Tibial artery (tissue), 4 donors: ENCODE measurements at places on chromosomes 7 and 10.
A peak's percentile ranks its signal among the peaks of the same experiment; 100 is the strongest.

DNA sequence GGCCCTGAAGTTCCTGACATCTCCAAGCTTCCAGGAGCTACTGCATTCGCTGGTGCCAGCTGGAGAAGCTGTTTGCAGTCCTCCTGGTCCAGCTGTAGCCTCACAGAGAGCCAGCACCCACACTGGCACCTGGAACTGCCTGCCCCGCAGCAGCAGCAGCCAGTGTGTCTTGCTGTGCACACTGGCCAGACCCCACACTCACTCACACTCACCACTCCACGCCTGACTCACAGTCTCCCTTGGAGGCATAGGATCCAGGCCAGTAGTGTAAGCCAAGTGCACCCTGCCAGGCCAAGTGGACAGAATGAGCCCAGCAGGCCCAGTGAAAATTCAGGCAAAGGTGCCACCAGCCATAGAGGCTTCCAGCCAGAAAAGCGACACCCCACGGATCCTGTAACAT is 566.3 kb downstream of the GRM8 start:
- no peak for DNase-seq

GRCh38 chr10:58404001-58404400 is 18.8 kb downstream of the TFAM start:
- no peak for DNase-seq

GRCh38 chr7:95205665-95206225 is 118.6 kb downstream of the PON1 start:
- DNase-seq: no peak

GRCh38 chr7:130995252-130996081 is 261.5 kb upstream of the KLF14 start:
- no peak for DNase-seq

DNA sequence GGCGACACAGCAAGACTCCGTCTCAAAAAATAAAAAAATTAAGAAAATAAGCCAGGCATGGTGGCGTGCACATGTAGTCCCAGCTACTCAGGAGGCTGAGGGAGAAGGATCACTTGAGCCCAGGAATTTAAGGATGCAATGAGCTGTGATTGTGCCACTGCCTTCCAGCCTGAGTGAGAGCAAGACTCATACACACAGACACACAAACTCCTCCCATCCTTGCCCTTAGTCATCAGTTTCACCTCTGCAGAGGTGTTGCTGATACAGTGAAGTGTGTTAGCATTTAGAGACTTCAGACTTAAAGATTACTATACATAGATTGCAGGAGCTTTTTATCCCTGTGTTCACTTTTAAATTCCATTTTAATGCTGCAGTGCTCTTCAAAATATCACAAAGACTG is 5.5 kb upstream of the H2AZ2 start:
- DNase-seq: no peak

- DNase-seq: no peak
These were observed 465.3 kb downstream of the PLXDC2 start for GRCh38 chr10:20281579-20281978.

GRCh38 chr10:44071479-44071878 is 313.4 kb downstream of the CXCL12 start:
- no peak for DNase-seq

- no peak for DNase-seq
These were observed 31.7 kb upstream of the FAM204A start for GRCh38 chr10:118373786-118374185.

DNA sequence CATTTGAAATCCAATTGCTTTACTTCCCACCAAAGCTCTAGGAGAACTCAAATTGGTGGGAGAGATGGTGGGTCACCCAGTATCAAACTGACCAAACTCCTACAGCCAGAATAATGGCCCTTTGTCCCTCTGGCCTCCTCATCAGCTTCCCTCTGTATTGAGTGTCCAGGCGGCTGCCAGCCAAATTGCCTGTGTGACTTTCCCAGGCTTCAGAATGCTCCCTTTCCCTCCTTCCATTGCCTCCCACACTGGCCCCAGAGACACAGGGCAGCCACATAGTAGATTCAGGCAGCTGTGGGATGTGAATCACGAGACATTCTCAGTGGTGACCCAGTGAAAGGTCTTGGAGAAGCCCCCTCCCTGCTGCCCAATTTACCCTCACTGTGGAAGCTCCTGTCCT is 12.7 kb upstream of the VDAC2 start:
- DNase-seq: peak; percentile 31

- no peak for DNase-seq
These were observed 91.3 kb downstream of the PCGF5 start for GRCh38 chr10:91311601-91312381.

- DNase-seq: no peak
These were observed 51.1 kb downstream of the CYP26A1 start for GRCh38 chr10:93124580-93125318.

DNA sequence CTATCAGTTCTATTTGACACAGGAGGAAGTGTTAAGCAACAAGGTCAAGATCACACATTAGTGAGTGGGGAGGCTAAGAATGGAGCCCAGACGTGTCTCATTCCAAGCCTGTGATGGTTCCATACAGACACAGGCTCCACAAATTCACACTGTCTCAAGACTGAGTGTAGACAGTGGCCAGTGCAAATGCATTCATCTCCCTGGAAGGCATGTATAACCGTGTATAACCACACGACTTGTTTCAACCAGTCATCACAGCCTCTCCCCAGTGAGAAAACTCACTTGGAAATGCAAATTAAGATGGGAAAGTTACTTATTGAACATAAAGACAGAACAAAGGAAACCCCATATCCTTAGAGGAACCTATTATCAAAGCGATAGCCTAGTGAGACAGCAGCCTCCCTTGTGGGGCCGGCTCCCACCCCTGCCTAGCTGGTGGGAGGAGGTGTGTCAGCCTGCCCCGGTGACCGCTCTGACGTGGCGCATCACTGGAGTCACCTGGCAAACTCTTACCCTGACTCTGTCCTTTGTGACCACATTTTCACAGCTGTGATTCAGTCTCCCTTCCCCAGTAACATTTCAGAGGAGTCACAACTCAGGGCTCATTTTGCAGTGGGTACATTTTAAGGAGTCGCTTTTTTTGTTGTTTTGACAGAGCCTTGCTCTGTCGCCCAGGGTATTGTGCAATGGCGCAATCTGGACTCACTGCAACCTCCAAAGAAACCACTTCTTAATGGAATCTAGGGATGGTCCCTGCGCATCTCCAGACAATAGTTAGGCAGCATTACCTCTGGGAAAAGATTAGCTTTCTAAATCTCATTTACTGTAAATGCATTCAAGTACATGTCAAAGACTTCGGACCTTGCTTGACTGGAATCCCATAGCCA is 126.6 kb upstream of the PARD3 start:
- no peak for DNase-seq

- no peak for DNase-seq
These were observed 24.1 kb upstream of the JMJD1C start for GRCh38 chr10:63489838-63490237.

- DNase-seq: no peak
These were observed 57.5 kb downstream of the UNCX start for GRCh38 chr7:1290026-1290678.

DNA sequence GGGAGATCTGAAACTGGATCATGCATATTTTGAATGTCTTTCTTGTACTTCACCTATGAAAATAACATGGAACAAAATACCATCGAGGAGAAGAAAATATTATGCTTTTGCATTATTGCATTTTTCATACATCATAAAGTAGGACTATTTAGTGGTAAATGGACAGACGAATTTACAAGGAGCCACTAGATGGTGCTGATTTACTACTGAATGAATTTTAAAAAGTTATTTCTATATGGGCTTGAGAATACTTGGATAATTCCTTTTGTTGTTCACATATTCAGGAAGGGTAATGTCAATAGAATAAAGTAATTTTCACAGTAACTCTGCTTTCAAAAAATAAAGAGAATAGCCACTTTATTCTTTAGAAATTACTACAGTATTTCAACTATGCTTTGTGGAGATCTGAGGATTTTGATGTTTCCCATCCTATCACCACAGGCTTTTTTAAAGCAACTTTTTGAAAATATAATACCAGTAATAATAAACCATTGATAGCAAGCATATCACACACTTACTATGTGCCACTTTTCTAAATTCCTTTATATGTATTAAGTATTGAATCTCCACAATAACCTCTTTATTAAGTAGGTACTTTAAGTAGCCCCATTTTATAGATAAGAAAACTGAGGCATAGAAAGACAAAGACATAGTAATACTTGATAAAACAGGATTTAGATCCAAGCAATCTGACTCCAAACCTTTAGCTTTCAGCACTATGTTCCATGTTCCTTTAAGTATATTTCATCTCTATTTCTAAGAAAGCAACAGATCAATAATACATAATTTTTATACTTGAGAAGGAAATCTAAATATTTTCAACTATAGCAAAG is 38.6 kb downstream of the NEBL start:
- no peak for DNase-seq

GRCh38 chr10:15660990-15661389 is 58.7 kb downstream of the ITGA8 start:
- no peak for DNase-seq

DNA sequence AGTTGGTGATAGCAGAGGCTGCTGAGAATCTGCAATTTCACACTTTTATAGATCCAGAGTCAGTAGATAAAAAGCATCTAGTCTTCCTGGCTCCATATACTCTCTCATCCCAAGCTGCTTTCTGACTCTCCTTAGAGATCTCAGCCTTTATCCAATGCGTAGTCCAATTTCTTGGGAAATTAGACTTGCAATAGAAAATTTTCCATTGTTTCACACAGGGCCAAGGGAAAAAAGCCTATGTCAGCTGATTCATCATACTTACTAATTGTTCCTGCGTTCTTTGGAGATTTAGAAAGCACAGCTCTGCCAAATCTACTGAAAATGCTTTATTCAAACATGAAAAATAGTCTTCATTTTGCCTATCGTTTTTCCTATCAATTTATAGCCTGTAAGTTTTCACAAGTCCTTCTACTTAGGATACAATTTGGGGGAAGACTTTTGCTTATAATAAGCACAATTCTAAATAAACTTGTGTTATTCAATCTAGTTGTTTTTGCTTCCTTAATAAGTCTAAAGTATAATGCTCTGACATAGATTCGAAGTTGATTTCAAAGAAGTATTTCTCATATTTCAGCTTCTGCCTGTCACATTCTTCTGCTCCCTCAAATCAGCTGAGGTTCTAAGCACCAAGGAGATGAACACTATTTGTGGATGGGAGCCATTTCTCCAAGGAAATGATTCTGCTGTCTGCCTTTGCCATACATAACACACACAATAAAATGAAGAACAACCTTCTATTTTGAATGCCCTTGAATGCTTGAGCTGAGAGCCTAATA is 165.4 kb downstream of the ADAM12 start:
- DNase-seq: no peak

DNA sequence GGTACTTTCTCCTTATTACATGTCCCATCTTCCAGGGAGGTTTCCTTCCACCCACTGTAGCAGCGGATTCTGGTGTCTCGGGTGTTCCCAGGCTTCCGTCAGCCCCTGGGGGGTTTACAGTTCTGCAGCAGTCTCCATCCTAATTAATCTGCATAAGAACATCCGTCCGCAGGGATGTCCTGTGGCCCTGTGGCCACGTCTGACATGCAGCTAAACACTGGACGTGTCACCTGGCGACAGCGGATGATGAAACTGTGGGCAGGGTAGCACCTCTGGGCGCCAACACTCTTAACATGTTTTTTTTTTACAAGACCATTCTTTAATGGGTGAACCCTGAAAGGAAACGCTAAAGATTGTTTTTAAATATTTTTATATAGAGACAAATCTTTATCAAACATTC is 58.2 kb downstream of the DIP2C start:
- DNase-seq: peak; percentile 42

DNA sequence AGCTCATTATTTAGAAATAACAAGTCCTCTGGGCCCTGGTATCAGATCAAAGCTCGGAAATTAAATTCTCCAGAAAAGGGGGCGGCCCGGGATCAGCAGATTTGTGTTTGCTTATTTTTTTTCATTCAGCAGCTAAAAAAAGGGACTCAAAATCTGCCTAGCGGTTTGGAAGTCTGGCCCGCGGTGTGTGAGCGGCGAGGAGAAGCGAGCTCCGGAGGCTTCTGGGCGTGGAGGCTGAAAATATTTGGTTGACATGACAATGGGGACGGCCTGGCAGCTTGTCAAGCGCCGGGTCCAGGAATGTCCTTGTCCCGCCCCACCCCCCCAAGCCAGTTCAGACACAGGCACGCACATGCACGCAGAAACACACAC is 43.4 kb downstream of the FOXL3 start:
- DNase-seq: no peak

DNA sequence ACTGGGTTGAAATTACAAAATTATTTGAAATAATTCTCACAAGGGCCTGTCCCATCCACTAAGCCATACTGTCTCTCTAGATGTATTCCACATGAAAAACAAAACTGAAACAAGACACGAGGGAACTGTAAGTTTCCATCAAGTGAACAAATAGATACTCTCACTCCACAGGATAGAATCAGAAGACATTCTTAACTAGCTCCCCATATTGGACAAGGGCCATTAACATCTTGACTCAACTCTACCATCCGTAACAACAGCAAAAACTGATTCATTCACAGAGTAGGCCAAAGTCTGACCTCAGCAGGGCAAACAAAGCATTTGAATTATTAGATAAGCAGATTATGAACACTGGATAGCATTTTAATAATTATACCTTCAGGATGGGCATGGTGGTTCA is 29.1 kb downstream of the UBE2H start:
- DNase-seq: no peak

- DNase-seq: no peak
These were observed 97.6 kb downstream of the PTN start for GRCh38 chr7:137245890-137246289.

GRCh38 chr10:126204320-126204719 is 184.0 kb downstream of the ADAM12 start:
- DNase-seq: no peak

DNA sequence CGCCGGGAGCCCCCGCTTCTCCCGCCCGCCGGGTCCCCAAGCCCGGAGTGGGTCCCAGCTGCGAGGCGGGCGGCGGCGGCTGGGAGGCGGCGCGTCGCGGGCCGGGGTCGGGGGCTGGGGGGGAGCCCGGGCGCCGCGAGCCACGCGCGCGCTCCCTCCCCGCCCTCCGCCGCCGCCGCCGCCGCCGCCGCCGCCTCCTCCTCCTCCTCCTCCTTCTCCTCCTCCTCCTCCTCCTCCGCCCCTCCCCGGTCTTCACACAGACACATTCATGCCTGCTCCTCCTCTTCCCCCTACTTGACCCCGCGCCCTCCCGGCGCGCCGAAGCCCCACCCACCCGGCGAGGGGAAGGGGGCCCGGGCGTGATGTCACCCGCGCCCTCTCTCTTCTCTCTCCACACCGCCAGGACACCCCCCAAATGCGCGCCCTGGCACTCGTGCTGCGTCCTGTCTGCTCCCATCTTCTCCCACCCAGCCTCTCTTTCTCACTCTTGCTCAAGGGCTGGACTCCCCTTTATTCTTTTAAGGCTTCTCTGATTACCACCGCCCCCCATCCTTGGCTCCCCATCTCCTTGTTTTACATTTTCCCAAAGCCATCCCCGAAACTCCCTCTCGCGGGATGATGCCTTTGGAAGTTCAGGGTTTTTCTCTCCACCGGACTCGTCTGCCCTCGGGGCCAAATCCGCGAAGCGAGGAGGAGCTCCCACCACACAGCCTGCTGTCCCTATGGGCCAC is 967 bp upstream of the GLI3 start:
- peak; percentile 90 for DNase-seq

- no peak for DNase-seq
These were observed 3.9 kb downstream of the ADAM12 start for GRCh38 chr10:126384269-126384873.
